Kidney glomerular epithelial cell (primary cell): ENCODE measurements at places on chromosomes 4 and X.

- peak; percentile 86 for DNase-seq
Measured at GRCh38 chr4:90958256-90958895, 831.2 kb downstream of the CCSER1 start.

GRCh38 chr4:2832309-2832980 lies 11.2 kb upstream of the ADD1 start:
- no peak for DNase-seq

- DNase-seq = no peak
Measured at GRCh38 chr4:7759216-7759615, 180.4 kb downstream of the AFAP1 start.

GRCh38 chr4:103197765-103198110 lies 405 bp downstream of the CENPE start:
- DNase-seq = peak; percentile 67

DNA sequence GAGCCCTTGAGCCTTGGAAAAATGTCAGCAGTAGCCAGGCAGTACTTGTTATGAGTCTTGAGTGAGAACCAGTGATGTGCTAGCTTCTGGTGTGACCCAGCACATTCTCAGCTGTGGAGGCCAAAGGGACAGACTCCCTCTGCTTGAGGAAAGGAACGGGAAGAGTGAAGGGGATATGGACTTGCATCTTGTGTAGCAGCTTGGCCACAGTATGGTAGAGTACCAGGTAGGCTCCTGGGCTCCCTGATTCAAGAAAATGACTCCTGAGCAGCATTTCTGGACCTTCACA lies 1601.9 kb upstream of the ADGRL3 start:
- DNase-seq = no peak

GRCh38 chrX:101552714-101553113 lies 2.4 kb downstream of the ARMCX1 start:
- no peak for DNase-seq
